ENCODE measurements at places on chromosomes 12 and 14. TPM values are rescaled to one million over a fixed set of nuclear protein-coding genes. Genes with fewer than 3 reads are reported as not detected.

Gene UNC79
- 0.41 TPM for total RNA-seq

Gene TPH2
- total RNA-seq = 0.10 TPM

Gene PRB2
- not detected for total RNA-seq

Gene C12orf54
- total RNA-seq = not detected

GRCh38 chr12:96981911-96982310 is 74.9 kb downstream of the NEDD1 start:
- DNase-seq = peak; percentile 13

GRCh38 chr12:127494961-127495915 is 771.7 kb upstream of the TMEM132C start:
- no peak for DNase-seq
